HFFc6 (cell line): ENCODE measurements at places on chromosomes 16 and 17. TPM values are rescaled to one million over a fixed set of nuclear protein-coding genes. Genes with fewer than 3 reads are reported as not detected.

- H3K36me3 ChIP-seq = peaks cover 4% of the 10 kb centered on the region; the same call in 1 of the 2 replicates
- no peaks in the 10 kb centered on the region for H3K27me3 ChIP-seq
- peak; percentile 63 for DNase-seq
- H3K4me3 ChIP-seq = peak overlapping the region; percentile 56; the same call in 1 of the 2 replicates
These were observed 12.1 kb upstream of the NDUFAB1 start for GRCh38 chr16:23608194-23608593.

GRCh38 chr16:84260766-84261554, 21.1 kb upstream of the KCNG4 start:
- no peak for DNase-seq
- no peaks in the 10 kb centered on the region for H3K4me1 ChIP-seq
- no peak overlapping the region for H3K27ac ChIP-seq
- H3K4me3 ChIP-seq = no peak overlapping the region

- peaks cover 11% of the 10 kb centered on the region for H3K4me1 ChIP-seq
- DNase-seq = no peak
- no peak overlapping the region for H3K27ac ChIP-seq
- no peaks in the 10 kb centered on the region; the same call in 1 of the 2 replicates for H3K27me3 ChIP-seq
- peaks cover 10% of the 10 kb centered on the region for H3K36me3 ChIP-seq
These were observed 4.4 kb downstream of the CDK5RAP3 start for GRCh38 chr17:47975189-47975822.

The CACNA1H gene
- total RNA-seq = 0.05 TPM in 1 of 3 replicates, not detected in the others

The TBC1D3C gene
- total RNA-seq = 0.53 to 1.4 TPM in 2 of 3 replicates, not detected in the other

The ZNF747 gene
- total RNA-seq = 4.2 to 5.2 TPM (median 5.0 TPM) in 3 replicates

DNA sequence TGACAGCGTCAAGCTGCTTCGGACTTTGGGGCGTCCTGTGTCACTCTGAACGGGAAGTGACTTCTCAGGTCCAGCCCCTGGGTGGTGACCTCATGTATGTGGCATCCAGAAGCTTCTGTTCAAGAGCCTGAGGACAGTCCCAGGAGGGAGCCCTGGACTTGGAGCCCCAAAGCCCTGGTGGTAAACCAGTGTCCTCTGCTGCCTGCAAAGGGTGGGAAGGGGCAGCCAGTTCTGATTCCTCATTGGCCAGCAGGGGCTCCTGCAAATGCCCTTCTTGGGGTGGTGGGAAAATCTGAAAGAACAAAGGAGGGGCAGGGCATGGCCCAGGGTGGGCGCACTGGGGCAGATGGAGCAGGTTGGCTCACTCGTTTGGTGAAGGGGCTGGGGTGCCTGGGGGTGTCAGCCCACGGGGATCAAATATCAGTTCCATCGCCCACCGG, 1.6 kb downstream of the OSGIN1 start:
- no peaks in the 10 kb centered on the region; the same call in 1 of the 2 replicates for H3K27me3 ChIP-seq
- H3K27ac ChIP-seq = peak overlapping the region; percentile 58
- DNase-seq = peak; percentile 48
- peaks cover 14% of the 10 kb centered on the region for H3K4me1 ChIP-seq

GRCh38 chr17:44024853-44025252, 10.1 kb upstream of the TMEM101 start:
- H3K27ac ChIP-seq = no peak overlapping the region
- no peak for DNase-seq
- peaks cover 17% of the 10 kb centered on the region for H3K36me3 ChIP-seq
- H3K4me1 ChIP-seq = no peaks in the 10 kb centered on the region

GRCh38 chr17:35087731-35088355, 24.3 kb upstream of the RFFL start:
- peak overlapping the region; percentile 89 for H3K4me3 ChIP-seq
- H3K27me3 ChIP-seq = no peaks in the 10 kb centered on the region; the same call in none of the 2 replicates
- H3K27ac ChIP-seq = peak overlapping the region; percentile 91
- peak; percentile 4 for DNase-seq
- no peaks in the 10 kb centered on the region for H3K36me3 ChIP-seq

DNA sequence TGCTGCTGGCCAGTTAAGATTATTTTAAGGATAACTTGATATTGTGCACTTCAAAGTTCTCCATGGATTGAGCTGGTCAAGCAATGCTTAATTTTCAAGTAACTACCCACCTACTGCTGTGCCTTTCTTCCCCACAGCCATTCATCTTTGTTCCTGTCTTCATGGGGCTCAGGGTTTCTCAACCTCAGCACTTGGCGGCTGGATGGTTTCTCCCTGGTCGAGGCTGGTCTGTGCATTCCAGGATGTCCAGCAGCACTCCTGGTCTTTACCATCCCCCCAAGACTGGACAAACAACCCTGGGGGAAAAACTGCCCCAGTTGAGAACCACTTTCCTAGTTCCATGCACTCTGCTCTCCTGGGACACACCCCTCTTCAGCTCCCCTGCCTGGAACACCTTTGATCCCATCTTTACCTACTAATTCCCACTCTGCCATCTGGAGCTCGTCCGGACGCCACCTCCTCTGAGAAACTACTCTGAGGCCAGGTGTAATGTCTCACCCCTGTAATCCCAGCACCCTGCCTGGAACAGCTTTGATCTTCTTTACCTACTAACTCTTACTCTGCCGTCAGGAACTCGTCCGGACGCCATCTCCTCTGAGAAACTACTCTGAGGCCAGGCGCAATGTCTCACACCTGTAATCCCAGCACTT, 81.5 kb downstream of the NXN start:
- H3K4me3 ChIP-seq = peak overlapping the region; percentile 20; the same call in 1 of the 2 replicates
- peak overlapping the region; percentile 31; the same call in 1 of the 2 replicates for H3K27ac ChIP-seq
- no peak for DNase-seq
- peaks cover 53% of the 10 kb centered on the region for H3K4me1 ChIP-seq

GRCh38 chr17:34261568-34262337, 6.7 kb downstream of the CCL2 start:
- H3K4me3 ChIP-seq = no peak overlapping the region
- peaks cover 25% of the 10 kb centered on the region for H3K4me1 ChIP-seq
- peaks cover 6% of the 10 kb centered on the region; the same call in 1 of the 2 replicates for H3K36me3 ChIP-seq
- no peak for DNase-seq

The CDYL2 gene
- total RNA-seq = 16.3 and 22.3 TPM in 2 replicates

DNA sequence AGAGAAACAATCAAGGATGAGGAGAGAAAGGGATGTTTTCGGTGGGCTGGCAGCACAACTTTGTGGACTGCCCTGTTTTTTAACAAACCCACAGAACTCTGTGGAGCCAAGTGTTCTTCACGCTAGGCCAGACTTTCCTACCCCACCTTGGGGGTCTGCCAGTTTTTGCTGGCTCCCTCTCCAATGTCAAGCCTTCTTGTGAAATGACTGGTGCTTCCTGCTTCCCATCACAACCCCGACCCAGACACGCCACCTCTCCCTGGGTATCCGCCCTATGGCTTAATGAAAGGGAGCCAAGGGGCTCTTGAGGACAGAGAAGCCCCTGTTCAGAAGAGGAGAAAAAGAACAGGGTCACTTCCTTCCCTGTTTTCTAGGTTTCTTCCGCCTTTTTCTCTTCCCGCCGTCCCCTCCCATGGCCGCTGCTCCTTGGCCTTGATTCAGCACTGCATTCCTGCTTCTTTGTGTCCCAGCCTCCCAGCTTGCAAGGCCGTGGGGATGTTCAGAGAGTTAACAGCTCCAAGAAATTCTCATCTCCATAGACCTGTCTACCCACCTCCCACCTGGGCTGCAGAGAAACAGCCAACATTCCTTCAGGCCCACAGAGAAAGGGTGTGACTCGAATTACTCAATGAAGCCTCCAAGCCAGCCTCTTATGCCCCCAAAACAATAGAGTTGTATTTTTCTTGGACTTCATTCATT, 16.5 kb upstream of the SOX9 start:
- H3K4me3 ChIP-seq = no peak overlapping the region
- no peaks in the 10 kb centered on the region for H3K36me3 ChIP-seq
- peaks cover 23% of the 10 kb centered on the region for H3K27me3 ChIP-seq
- H3K4me1 ChIP-seq = peaks cover 5% of the 10 kb centered on the region; the same call in 1 of the 2 replicates
- DNase-seq = no peak
- no peak overlapping the region for H3K27ac ChIP-seq

The MAF gene
- total RNA-seq = not detected in 3 replicates

The AOC2 gene
- 0.30 to 0.66 TPM (median 0.53 TPM) in 3 replicates for total RNA-seq

GRCh38 chr16:85582229-85582991, 30.7 kb upstream of the GSE1 start:
- peaks cover 4% of the 10 kb centered on the region for H3K36me3 ChIP-seq
- H3K27ac ChIP-seq = peak overlapping the region; percentile 96
- H3K4me3 ChIP-seq = peak overlapping the region; percentile 81
- H3K27me3 ChIP-seq = peaks cover 2% of the 10 kb centered on the region
- DNase-seq = peak; percentile 57

DNA sequence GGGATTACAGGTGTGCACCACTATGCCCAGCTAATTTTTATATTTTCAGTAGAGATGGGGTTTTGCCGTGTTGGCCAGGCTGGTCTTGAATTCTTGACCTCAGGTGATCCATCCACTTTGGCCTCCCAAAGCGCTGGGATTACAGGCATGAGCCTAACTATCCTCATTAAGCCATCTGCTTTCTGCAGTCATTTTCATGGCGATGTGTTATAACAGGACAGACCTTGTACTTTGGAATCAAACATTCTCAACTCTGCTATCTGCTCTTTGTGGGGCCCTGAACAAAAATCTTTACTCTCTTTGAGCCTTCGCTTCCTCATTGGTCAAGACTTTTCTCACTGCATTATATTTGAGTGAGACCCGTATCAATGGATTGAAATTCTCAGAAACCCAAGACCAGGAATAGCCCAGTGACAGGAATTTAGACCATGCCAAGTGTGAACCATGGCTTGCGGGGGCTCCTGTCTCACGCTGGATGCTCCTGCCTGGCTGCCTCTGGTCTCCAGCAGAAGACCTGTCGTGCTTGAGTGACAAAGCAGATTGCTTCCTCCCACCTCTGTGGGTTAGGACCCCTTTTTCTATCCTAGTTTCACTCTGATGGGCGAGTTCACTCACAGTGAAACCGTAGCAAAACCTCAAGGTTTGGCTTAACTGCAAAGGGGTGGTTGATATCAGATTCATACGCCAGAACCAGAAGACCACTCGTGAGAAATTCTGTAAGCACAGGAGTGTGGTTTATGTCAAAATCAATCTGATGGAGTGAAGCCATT, 519.1 kb downstream of the MAF start:
- no peaks in the 10 kb centered on the region for H3K27me3 ChIP-seq
- H3K4me1 ChIP-seq = no peaks in the 10 kb centered on the region
- no peak for DNase-seq
- no peak overlapping the region for H3K27ac ChIP-seq

DNA sequence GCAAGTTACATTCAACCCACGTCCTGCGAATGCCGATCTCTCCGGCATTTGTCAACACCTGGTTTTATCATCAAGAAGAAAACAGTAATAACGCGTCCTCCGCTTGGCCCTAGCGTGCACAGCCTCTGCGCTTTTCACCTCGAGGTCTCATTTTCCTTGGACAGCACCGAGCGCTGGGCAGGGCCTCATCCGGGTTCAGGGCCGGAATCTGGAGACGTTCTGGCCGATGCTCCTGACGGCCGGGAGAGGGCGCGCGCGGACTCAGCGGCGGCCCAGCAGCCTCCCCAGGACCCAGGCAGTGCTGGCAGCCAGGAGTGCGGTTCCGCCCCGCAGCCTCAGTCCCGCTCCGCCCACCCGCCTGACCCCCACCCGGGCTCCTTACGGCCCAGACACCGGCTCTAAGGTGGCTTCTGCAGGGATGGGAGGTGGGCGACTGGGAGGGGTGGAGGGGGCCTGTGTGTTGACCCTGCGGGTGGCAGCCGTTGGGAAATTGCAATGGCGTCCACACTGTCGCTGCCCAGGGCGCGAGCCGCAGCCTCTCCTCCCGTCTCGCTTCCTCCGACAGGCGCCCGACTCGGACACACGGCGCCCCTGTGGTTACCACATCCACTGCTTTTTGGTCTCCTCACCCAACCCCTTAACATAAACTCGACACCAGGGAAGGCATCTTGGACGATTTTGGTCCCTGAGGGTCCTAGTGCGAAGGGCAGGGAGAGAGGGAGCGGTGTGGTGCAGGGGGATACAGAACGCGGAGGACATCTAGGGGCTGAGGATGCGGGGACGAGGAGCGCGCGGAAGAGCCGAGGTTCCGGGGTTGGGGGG, 7.4 kb upstream of the FLYWCH1 start:
- peak overlapping the region; percentile 95 for H3K4me3 ChIP-seq
- DNase-seq = peak; percentile 78
- H3K36me3 ChIP-seq = no peaks in the 10 kb centered on the region
- H3K27ac ChIP-seq = peak overlapping the region; percentile 87
- H3K4me1 ChIP-seq = peaks cover 26% of the 10 kb centered on the region

- no peaks in the 10 kb centered on the region; the same call in 1 of the 2 replicates for H3K27me3 ChIP-seq
- DNase-seq = peak; percentile 44
- peaks cover 41% of the 10 kb centered on the region for H3K4me1 ChIP-seq
- peak overlapping the region; percentile 93 for H3K4me3 ChIP-seq
- peak overlapping the region; percentile 82 for H3K27ac ChIP-seq
- no peaks in the 10 kb centered on the region for H3K36me3 ChIP-seq
These were observed 705 bp upstream of the PITPNC1 start for GRCh38 chr17:67376415-67376736.

The ESRP2 gene
- 0.21 to 0.25 TPM in 2 of 3 replicates, not detected in the other for total RNA-seq

The CPHXL2 gene
- not detected in 3 replicates for total RNA-seq

DNA sequence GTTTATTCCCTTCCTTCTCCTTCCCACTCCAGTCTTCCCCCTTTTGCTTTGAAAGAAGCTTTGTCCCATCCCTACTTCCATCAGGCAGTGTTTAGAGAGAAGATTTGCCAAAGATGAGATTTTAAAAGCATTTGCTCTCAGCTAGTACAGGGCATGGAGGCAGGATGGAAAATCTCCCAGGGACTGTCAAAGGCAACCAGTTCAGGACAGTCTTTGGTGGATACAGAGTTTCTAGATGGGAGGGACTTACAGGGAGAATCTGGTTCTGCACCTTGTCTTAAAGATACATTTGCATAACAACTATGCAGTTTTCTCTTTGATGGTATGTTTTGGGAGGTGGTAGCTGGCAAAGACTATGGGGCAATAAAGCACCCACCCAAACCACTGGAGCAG, 26.2 kb downstream of the CHD9 start:
- peak overlapping the region; percentile 81 for H3K4me3 ChIP-seq
- H3K36me3 ChIP-seq = peaks cover 23% of the 10 kb centered on the region
- H3K27me3 ChIP-seq = peaks cover 6% of the 10 kb centered on the region
- H3K4me1 ChIP-seq = peaks cover 82% of the 10 kb centered on the region
- no peak for DNase-seq

The TIMP2 gene
- total RNA-seq = 588 to 691 TPM (median 660 TPM) in 3 replicates

The NOTUM gene
- not detected in 3 replicates for total RNA-seq

DNA sequence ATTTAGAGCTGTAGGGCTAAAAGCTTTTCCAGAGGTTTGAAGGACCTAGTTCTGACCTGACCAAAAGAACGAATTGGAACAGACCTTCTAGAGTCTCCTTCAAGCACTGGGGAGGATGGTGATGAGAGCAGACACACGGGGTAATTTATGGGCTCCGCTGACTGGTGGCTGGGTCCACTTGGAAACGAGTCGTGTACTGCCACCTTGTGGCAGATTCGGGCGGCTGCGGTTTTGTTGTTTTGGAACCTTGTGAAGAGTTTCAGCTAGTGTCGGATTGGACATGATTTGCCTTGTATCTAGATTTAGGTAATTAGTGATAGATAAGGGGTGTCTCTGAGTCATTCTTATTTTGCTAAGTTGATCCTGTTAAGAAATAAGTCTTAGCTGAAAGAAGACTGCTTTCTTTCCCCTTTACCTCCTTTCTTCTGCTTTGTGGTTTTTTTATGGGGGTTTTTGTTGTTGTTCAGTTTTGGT, 98.9 kb downstream of the AATF start:
- DNase-seq = peak; percentile 73
- H3K36me3 ChIP-seq = no peaks in the 10 kb centered on the region
- no peaks in the 10 kb centered on the region; the same call in 1 of the 2 replicates for H3K27me3 ChIP-seq
- H3K4me1 ChIP-seq = peaks cover 15% of the 10 kb centered on the region
- H3K27ac ChIP-seq = no peak overlapping the region; the same call in 1 of the 2 replicates

The KRTAP4-1 gene
- total RNA-seq = not detected in 3 replicates
